ENCODE measurements at places on chromosomes 7 and 10.

DNA sequence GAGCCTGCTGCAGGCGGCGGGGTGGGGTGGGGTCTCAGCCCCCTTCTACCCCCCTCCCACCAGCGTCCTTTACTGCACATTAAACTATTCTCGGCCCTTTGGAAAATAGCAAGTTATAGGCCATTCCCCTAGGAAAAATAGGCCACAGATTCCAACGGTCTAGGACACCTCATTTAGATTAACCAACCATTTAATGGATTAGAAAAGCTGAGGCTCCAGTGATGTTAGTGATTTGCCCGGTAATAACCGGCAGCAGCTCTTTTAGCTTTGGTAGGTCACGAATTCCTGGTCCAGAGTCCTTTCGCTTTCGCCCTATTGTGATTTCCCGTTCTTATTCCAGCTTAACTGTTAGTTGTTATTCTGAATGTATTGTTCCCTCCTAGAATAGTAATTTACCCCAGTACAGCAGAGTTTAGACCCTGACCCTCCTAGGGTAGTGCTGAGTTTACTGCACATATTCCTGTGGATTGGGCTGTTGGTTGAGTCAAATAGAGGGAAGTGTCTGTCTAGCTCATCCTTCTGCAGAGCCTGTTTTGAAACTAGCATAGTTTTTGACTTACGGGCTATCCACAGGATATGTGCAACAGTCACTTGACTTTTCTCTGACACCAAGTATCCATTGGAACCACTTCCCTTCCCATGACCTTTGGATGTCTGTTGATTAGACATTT is 754 bp downstream of the GSTO1 start:
- peak; percentile 86 for DNase-seq

DNA sequence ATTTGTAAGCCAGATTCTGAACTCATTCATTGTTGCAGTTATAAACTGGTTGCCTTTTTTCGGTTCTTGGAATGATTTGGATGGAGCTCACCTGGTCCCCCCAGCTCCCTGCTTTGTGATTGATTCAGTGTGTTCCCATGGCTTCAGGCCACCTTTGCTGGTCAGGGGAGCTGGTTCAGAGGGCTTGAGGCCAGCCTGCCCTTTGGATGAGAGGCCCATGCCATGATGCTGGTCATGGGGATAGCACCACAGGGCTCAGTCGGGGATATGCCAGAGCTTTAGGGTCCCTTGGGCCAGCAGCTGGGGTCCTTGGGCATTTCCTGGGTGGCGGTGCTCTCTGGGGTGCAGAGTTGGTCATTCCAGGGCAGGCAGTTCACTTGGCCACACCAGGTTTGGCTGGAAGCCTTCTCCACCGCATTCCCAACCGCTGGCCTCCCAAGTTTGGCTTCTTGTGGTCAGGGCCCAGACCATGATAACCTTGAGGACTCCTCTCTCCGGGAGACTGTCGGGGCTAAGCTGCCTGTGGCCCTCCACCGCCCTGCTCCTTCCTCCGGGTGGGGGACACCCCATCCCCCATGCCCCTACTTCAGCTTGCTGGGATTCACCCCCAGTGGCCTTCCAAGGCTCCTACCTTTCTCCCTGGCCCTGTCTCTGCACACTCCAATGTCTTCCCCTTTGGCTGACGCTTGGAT is 65.1 kb downstream of the MGMT start:
- DNase-seq = no peak

- DNase-seq = no peak
These were observed 19.9 kb downstream of the ANKRD22 start for GRCh38 chr10:88831709-88832108.

DNA sequence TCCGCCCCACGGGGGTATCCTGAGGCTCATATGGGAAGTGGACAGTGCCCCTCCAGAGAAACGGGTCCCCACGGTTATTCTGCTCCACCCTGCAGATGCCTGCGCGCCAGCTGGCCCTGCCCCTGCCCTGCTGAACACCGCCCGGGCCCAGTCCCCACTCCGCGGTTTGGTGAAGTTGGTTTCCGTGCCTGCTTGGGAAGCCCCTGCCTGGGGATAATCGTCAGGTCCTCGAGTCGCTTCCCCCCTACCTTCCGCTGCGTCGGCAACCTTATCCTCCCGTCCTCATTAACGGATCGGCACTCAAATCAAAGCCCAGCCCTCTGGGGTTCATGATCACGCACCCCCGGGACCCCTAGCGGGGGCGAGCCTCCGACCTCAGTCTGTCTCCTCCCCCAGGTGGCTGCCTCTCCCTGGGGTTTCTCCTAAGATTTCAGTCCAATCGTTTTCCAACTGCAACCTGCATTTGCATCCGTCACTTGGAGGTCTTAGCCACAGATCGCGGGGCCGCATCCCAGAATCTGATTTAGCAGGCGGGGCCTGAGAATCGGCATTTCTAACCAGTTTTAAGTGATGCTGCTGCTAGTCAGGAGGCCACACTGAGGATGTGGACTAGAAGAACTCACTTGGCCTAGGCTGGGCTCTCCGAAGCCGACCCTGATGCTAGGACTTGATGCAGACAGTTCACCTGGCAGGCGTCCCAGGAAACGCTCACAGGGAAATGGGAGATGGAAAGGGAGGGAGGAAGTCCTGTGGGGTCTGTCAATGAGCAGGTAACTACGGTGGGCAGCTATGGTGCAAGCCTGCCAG is 27.6 kb downstream of the WDR86 start:
- DNase-seq = no peak

DNA sequence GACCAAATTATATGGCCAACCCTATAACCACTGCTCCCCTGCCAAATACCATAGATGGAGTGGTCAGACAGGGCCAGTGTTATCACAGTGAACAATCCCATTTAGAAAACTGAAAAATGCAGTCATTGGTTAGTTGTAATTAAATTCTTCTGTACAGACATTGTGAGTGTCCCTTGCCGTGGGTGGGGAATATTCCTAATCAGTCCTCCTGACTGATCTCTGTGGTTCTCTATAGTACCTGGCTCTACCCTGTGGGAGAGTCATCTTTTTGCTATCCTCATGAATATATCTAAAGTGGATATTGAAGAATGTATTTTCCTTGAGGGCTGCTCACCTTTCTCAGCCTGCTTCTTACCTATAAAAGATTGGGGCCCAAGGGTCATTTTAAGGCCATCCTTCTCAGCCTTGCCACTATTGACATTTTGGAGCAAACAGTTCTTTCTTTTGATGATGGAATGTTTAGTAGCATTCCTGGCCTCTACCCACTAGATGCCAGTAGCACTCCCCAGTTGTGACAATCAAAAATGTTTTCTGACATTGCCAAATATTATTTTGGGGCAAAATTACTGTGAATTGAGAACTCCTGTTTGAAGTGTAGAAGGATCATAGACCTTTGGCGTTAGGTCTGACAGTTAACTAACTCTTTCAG is 110.2 kb downstream of the MAPK8 start:
- no peak for DNase-seq

DNA sequence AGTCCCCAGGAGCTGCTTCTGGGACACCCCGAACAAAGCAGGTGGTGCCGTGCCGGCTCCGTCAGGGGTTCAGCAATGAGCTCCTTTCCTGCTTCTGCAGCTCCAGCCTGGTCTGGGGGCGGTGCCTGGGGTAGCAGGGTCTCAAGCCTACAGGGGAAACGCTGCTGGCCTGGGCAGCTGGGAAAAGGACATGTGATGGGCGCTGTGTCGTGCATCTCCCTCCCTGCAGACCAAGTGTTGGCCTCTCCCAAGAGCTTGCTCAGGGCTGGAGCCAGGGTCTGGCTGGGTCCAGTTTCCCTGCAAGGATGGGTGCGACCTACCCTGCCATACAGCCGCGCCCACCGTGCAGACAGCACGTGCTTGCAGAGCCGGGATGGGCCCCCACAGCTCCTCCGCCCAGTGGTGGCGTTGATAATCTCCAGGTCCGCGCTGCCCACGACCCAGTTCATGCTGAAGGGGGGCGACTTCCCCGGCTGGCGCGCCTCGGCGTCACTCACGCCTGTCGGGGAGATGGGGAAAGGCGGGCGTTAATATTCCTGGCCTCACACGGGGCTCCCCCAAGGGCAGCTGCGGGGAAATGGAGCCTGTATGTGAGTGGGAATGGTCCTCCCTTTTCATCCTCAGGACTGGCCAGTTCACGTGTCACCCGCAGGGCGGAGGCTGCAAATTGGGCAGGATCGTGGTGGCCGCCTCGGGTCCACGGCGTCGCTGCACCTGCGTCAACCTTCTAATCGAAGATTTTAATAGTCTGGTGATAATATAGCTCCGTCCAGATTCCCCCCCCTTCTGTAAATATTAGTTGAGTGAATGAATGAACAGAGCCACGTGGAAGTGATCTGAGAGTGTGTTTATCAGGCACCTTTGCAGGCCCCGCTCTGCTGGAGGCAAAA is 128.6 kb downstream of the WDR37 start:
- DNase-seq = no peak

- no peak for DNase-seq
These were observed 106.3 kb downstream of the INPP5A start for GRCh38 chr10:132643709-132644526.

- DNase-seq = no peak
These were observed 25.9 kb upstream of the PANK1 start for GRCh38 chr10:89670926-89671325.

- DNase-seq = no peak
These were observed 97.2 kb upstream of the CDK1 start for GRCh38 chr10:60681103-60681502.

DNA sequence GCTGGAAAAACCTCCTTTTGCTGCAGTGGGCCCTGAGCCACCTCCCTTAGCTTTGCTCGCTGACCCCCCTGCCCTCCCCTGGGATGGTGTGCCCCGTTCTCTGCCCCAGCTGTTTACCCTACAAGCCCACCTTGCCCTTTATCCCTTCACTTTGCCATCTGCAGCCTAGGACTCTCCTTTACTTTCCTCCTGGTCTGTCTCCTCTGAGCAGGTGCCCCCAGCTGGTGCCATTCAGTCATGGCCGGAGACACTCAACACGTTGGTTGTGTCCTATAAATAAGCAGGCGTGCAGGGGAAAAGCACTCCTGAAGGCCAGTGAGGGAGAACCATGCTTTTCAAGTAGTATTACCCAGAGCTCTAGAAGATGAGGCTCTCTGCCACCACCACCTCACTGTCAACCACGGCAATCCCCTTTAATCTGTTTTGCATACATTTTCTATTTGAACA is 6.1 kb downstream of the RASSF4 start:
- no peak for DNase-seq

GRCh38 chr7:30238721-30239441 is 45.5 kb upstream of the ZNRF2 start:
- peak; percentile 91 for DNase-seq

All from inflammatory macrophage treated with lipopolysaccharide for 1 hour (primary cell).